ENCODE measurements at places on chromosomes 2 and 18.

GRCh38 chr2:196899976-196900375, 26.5 kb downstream of the PGAP1 start:
- ATAC-seq: no peak

GRCh38 chr2:106798826-106799552, 87.0 kb downstream of the ST6GAL2 start:
- ATAC-seq: no peak

- ATAC-seq: no peak
Measured at GRCh38 chr18:11468617-11469016, 140.8 kb upstream of the SLC35G4 start.

DNA sequence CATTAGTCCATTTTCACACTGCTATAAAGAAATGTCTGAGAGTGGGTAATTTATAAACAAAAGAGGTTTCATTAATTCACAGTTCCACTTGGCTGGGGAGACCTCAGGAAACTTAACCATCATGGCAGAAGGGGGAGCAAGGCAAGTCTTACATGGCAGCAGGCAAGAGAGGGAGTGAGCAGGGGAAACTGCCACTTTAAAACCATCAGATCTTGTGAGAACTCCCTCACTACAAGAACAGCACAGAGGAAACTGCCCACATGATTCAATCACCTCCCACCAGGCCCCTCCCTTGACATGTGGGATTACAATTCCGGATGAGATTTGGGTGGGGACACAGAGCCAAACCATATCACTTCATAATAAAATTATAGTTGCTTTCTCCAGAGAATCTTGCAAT, 365.5 kb upstream of the ID2 start:
- no peak for ATAC-seq

DNA sequence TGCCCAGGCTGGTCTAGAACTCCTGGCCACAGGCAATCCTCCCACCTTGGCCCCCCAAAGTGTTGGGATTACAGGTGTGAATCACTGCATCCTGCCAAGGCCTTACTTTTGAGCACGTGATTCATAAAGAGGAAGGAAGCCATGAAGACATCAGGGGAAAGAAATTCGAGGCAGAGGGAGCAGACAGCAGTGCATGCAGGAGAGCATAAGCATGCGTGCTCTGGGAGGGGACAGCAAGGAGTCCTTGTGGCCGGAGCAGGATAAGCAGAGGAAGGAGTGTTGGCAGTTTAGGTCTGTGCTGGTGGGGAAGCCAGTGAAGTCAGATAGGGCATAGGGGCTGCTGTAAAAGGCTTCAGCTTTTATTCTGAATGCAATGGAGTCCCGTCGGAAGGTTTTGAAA, 400.5 kb upstream of the RAB12 start:
- ATAC-seq: no peak

DNA sequence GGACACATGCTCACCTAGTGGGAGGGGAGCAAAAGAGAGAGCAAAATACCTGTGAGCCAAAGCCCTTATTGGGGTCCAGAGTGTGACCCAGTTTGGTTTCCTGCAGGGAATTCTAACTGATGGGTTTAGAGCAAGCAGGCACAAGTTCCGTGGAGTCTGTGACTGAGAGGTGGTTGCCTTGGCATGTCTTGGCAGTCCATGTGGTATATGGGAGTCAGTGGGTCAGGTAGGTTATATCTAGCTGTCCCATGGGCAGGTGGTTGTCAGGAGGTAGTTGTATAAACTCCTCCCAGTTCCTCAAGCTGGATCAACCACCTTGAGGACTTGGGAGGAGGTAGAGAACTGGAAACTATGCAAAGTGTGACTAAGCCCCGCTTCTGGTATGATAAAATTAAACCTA, 452.8 kb upstream of the VWC2L start:
- no peak for ATAC-seq

- no peak for ATAC-seq
Measured at GRCh38 chr18:79883461-79884293, 67.8 kb downstream of the SLC66A2 start.

DNA sequence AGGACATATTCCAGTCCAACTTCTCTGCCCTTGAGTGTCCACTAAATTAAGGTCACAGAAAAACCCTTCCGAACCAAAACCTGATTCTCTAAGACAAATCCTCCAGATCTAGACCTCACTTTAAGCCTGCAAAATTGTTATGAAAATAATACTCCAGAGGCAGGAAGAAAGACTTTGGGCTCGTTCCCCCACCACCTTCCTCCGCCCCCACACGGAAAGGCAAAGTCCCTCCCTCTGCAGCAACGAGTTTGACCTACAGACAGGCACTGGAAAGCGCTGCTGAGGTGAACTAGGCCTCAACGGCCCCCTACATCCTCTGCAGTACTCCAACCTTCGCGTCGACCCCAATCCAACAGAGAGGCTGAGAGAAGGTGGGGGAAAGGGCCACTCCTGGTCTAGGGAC, 808 bp downstream of the ATP5MC3 start:
- ATAC-seq: peak; percentile 83

DNA sequence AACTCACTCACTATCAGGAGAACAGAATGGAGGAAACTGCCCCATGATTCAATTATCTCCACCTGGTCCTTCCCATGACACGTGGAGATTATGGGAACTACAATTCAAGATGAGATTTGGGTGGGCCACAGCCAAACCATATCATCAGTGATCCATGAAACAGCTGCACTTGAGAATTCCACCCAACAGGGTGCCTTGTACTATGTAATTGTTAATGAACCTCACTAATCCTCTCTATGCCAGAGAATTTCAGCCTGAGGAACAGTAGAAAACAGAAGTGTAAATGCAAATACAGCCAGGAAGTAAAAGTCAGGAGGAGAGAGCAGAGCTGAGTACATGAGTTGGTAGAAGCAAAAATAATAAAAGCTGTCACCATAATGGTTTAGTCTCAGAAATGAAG, 261.4 kb downstream of the EPHA4 start:
- ATAC-seq: no peak

DNA sequence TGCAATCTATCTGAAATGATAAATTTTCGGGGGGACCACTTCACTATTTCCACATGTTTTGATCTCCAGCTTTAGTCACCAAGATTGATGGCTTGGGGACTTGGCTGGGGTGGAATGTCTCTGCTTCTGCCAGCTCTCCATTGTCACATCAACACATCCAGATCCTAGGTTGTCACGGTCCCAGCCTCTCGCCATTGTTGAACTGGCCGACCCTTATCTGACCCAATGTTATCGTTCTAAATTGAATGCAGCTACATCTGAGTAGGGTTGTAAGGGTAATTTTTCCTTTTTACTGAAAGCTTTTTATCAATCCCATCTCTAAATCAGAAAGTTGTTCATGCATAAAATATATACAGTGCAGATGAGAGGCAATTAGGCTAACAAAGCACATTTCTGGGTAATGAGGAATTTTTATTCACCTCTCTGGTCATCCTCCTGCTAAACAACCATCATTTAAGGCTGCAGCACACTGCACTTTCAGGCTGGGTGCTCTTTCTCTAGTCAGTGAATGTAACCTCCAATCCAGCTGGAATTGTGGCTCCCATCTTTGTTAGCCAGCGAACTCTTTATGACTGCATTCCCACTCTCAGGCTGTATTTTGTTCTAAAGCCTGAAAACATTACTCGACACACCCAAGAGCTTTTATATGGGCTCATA, 128.2 kb downstream of the COL4A4 start:
- no peak for ATAC-seq

DNA sequence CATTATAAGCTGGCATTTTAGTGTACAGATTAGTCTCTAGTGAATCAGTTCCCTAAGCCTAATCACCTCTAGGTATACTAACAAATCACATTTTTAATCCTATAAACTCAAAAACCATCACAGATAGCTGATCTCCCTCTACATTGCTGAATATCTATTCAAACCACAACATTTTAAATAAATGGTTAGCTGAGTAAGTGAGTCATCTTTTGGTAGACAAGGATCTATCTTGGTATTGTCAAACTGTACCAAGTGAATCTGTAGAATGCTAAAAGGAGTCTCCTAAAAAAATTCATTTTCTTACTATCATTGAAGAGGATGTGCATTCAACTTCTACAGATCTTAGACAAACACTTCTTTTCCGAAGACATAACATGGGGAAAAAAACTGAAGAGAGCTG, 40.7 kb downstream of the INO80D start:
- ATAC-seq: peak; percentile 81

DNA sequence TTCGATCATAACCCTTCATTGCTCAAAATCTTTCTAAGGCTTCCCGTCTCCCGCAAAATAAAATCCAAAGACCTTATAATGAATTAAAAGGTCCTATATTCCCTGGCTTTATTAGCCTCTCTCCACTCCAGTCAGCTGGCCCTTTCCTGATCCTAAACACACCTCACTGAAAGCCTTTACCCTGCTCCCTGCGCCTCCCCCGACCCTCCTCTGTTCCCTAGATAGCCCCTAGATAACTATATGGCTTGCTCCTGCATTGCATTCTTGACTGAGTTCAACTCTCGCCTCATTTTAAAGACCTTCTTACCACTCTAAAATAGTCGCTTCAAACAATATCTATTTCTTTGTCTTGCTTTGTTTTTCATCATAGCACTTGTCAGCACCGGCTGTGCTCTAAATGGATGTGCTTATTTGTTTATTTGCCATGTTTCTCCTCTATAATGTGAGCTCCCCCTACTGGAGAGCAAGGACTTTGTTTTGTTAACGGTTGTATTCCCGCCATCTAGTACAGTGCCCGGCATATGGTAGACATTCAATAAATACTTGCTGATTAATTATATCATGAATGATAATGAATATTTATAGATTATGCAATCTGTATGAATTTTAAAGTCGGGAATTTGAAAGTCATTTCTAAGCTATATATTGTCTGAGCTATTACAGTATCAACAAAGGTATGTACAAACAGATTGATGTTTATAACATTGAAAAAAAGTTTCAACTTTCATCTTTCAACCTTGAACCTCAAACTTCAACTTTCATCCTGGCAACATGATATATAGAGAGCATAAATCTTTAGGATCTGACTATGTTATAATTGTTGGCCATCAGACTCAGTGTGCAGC, 32.4 kb upstream of the VIT start:
- peak; percentile 97 for ATAC-seq

- ATAC-seq: no peak
Measured at GRCh38 chr18:10322435-10322834, 132.0 kb upstream of the APCDD1 start.

- ATAC-seq: no peak
Measured at GRCh38 chr18:76691800-76692199, 130.6 kb upstream of the ZNF236 start.

- ATAC-seq: no peak
Measured at GRCh38 chr2:392181-392925, 104.5 kb upstream of the ALKAL2 start.

- ATAC-seq: no peak
Measured at GRCh38 chr2:235087832-235088495, 136.1 kb downstream of the SH3BP4 start.

GRCh38 chr2:115606350-115606749, 1163.9 kb downstream of the DPP10 start:
- ATAC-seq: no peak

DNA sequence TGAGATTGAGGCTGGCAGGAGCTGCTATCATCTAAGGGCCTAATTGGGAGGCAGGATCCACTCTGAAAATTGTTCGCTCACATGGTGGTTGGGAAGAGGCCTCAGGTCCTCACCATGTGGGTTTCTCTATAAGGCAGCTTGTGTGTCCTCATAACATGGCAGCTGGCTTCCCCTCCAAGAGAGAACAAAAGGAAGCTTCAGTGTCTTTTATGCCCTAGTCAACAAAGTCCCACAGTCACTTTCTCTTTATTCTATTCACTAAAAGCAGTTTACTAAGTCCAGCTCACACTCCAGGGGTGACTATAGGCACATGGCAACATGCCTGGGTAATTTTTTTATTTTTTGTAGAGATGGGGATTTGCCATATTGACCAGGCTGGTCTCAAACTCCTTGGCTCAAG, 5.8 kb upstream of the ITGAV start:
- no peak for ATAC-seq

DNA sequence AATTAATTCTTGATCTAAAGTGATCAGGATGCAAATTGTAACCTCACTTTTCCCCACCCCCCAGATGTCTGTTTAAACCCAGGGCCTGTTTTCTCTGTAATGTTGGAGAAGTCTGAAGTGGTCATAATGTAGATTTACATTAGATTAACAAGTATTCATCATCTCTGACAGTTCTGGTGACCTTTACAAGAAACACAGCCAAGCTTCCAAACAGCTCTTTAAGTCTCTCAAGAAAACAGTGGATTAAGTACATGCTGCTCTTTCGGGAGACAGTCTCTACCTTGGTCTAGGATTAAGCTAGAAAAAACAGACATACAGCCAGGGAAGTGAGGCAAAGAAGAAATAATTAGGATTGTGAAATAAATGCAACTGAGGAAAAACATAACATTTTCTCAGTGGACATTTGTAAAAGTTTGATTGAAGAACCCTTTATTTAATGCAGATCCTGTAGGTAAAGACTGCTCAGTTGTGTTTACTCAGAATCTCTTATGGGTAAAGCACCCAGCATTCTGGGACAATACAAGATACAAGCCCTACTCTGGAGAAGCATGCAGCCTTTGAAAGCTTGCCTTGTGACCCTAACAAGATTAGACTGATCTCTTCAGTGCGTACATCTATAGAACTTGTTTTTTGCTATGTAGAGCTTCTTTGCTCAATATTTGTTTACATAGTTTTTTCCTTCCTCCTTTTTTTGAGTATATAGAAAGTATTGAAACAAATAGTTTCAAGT, 203.9 kb downstream of the PHLPP1 start:
- no peak for ATAC-seq
